CD4-positive, alpha-beta T cell treated with Interleukin-4 for 1 hour (primary cell): ENCODE measurements at places on chromosomes 4 and X.
A peak's percentile ranks its signal among the peaks of the same experiment; 100 is the strongest.

- DNase-seq, result no peak
Observed at GRCh38 chr4:76694056-76694455, 203.9 kb downstream of the SOWAHB start.

DNA sequence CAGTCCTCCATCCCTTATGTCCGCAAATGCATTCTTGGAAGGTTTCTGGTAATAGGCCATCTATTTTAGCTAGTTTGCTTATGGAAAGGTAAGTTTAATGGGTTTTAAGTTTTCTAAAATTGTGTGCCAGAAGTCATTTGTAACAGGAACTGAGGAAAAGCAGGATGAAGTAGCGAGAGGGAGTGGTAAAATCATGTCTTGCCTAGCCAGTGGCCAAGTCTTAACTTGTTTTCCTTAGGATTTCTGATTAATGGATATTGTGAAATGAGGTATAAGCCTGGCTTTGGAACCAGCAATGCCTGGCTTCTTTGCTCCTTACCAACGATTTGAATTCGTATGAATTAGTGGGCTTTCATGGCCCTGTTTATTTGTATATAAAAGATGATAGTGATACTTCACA is 7.3 kb downstream of the SEC24B start:
- DNase-seq, result no peak

GRCh38 chrX:101081231-101081630 is 2.6 kb downstream of the TMEM35A start:
- DNase-seq, result no peak

- no peak for DNase-seq
Observed at GRCh38 chrX:43003204-43003565, 225.2 kb upstream of the PPP1R2C start.

GRCh38 chr4:41169256-41169800 is 45.0 kb downstream of the APBB2 start:
- no peak for DNase-seq

DNA sequence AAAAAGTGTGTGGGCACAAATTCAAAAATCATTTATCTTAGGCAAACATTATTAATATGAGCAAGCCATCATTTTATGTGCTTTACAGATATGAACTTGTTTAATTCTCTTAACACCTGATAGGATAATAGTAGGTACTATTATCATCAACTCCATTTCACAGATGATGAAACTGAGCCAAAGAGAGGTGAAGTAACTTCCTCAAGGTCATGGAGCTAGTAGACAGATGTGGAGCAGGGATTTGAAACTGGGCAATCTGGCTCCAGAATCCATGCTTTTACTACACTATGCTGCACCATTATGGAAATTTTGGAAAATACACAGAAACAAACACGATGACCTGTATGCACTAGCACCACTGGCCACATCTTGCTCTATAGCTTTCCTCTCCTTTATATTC is 1.0 kb upstream of the PIN4 start:
- no peak for DNase-seq

GRCh38 chrX:107374132-107374531 is 75.3 kb upstream of the FRMPD3 start:
- no peak for DNase-seq

- DNase-seq, result no peak
Observed at GRCh38 chrX:3963980-3964379, 250.5 kb upstream of the PRKX start.

DNA sequence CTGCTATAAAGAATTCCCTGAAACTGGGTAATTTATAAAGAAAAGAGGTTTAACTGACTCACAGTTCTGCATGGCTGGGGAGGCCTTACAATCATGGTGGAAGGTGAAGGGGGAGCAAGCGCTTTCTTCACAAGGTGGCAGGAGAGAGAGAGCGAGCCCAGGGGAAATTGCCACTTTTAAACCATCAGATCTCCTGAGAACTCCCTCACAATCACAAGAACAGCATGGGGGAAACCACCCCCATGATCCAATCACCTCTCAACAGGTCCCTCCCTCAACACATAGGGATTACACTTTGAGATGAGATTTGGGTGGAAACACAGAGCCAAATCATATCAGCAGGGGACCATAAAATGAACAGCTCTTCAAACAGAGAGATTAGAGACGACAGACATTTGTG is 198.6 kb downstream of the MAGEB5 start:
- DNase-seq, result no peak

DNA sequence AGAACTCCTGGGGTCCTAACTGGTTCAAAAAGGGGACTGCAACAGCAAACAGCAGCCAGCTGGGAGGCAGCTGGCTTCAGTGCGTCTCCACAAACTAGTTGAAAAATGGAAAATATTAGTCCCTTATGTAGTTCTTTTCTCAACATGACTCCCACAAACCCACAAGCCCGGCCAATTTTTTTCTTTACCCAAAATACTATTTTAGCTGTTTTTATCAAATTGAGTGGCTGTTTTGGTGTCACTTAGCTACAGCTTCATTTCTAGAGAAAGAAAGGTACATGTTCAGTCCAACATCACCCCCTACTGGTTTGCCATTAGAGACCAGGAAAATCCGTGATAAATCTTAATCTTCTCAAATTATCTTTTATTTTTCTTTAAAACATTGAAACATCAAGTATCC is 97.2 kb downstream of the GUCY2F start:
- no peak for DNase-seq

- no peak for DNase-seq
Observed at GRCh38 chr4:136699905-136700304, 832.4 kb downstream of the PCDH18 start.

DNA sequence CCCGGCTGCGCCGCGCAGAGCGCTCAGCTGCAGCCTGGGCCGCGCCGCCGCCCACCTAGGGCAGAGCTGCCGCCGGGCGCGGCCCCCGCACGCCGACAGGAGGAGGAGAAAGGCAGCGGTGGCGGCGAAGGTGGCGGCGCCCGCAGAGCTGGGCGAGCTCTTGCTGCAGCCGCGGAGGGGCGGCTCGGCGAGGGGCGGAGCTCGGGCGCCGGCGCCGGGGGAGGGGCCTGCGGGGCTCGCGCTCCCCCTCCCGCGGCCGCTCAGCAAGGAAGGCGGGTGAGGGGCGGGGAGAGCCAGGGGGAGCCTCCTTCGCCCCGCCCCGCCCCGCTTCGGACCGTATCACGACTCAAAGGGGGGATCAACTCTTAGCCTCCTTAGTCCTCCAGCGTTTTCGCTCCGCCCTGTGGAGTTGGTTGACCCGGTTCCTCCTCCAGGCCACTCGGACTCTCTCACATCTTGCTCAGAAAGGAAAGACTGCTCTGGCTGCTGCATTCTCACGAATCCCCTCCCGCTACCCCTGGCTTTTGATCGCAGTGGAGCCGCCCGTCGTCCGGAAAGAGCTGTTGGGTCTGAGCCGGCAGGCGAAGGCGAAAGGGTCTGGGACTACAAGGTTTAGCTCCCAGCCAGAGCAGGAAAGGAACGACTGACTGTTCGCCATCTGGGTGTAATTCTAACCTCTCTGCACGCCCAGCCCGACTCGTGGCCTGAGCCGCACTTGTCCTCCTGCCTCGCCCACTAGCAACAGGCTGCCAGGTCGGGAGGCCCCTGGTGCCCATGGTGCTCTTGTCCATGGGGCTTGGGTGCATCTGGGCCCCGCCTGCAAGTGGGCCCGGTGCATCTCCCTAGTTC is at the start of gene ATP8A1:
ATP8A1 (minus strand) TSS at position 162 of the 849 bp plus-strand sequence. CDS start 232 bp downstream, outside the sequence.
- peak; percentile 92 for DNase-seq

DNA sequence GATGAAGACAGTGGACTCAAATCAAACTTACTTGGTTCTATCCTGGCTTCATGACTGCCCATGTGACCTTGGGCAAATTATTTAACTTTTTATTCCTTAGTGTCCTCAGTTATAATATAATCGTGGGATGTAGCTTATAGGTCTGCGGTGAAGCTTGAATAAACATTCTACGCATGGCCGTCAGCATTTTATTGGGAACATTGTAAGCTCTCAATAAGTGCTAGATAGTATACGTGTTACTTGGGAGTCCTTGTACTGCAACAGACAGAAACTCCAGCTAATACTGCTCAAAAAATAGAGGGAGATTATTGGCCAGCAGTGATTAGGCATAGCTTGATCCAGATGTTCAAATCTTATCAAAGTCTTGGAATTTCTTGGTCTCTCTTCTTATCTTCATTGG is 104.8 kb downstream of the SYTL5 start:
- DNase-seq, result no peak

DNA sequence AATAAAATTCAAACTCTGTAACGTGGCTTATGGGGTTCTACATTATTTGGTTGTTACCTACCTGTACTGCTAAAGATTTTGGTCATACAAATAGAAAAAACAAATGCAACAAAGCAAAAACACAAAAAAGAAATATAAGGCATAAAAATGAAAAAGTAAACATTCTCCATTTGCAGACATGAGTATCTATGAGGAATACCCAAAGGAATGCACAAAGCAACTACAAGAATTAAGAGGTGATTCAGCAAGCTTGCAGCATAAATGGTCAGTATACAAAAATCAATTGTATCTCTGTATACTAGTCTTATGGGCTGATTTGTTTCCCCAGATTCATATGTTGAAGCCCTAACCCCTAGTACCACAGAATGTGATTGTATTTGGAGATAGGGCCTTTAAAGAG is 3.6 kb upstream of the PDE5A start:
- DNase-seq, result no peak

GRCh38 chr4:103306870-103307375 is 108.8 kb upstream of the CENPE start:
- DNase-seq, result no peak
